Stimulated activated CD4-positive, alpha-beta T cell treated with anti-CD3 and anti-CD28 coated beads, Interleukin-1b, Interleukin-23, amount 100 ng/mL, for 1 hour (primary cell): ENCODE measurements at places on chromosomes 2 and 18.

DNA sequence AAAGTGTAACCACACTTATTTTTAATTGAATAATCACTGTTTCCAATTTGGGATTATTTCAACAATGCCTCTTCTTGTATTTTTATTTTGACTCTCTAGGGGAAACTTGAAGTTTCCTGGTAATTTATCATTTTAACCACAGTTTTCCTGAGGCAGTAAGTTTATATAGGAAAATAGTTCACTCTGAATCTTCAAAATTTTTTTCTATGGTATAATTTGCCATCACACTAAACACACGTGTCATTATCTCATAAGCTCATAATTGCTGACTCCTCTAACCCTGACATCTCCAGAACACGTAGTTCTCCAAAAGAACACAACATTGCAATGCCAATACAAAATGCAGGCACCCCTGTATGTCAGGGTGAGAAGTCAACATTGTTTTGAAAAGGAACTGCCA is 102.2 kb upstream of the FZD7 start:
- DNase-seq = no peak

DNA sequence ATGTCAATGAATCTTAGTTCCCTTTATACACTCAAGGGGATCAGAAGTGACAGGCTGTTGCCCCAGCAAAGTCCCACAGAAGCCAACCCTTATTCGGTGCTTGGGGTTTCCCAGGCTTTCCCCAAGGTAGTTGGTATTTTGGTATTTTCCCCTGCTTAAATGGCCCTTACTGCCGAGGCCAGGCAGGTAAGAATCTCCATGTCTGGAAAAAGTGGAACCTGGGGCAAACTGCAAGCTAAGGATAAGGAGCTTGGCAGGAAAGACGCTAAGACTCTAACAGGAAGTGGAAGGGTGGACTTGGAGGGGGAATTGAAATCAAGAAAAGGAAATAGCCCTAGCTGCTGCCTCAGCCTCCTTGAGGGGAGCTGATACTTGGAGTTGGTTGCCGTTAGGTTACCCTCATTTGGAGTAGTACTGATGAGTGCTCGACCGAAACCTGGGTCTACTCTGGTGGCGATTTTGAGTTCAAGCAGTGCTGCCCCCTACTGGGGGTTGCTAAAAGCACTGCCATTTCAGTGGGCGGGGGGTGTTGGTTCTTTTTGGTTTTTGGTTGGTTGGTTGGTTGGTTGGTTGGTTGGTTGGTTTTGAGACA is 3.3 kb upstream of the GPBAR1 start:
- DNase-seq = peak; percentile 36

DNA sequence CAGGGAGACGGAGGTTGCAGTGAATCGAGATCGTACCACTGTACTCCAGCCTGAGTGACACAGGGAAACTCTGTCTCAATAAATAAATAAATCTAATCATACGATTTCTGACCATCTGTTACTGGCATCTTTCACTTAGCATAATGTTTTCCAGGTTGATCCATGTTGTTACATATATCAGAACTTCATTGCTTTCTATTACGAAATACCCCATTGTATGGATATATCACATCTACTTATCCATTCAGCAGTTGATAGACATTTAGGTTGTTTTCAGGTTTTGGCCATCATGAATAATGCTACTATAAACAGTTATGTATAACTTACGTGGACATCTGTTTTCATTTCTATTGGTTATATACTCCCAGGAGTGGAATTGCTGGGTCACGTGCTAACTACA is 303.9 kb downstream of the PAX3 start:
- no peak for DNase-seq

- no peak for DNase-seq
Observed at GRCh38 chr2:85259101-85259590, 68.6 kb downstream of the TGOLN2 start.

DNA sequence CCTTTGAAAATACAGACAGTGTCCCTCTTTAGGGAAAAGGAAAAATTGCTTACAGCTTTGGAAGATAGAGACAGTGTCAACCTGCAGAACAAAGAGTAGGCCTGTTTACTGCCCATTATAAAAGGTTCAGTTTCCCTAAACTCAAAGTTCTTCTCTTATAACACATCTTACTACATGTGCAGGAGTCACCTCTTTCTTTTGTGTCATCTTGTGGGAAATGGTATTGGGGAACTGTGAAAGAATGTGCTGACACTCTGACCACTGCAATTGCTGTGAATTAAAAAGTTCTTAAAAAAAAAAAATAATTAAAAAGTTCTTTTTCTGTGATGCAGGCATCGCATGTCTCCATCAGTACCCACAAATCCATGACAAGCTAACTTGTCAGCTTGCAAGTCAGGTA is 2.9 kb upstream of the ITGB6 start:
- DNase-seq = no peak

GRCh38 chr2:218036371-218036770 is 32.7 kb upstream of the RUFY4 start:
- DNase-seq = no peak

- no peak for DNase-seq
Observed at GRCh38 chr2:217801711-217802110, 201.1 kb downstream of the TNS1 start.

DNA sequence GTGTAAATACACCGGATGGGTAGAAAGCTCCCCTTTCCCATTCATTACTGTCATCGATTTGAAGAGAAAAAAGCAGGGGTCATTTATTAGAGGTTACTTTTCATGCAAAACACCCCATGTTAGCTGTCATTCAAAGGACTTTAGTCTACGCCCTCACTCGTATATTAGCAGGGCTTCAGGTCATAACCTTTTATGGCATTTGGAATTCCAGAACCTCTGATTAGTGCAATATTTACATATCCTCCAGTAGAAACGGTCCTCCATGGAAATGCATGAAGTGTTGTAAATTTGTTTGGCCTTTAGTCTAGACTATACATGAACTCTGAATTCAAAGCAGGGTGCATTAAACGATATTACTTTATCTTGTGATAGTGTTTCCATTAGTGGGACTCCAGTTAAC is 180.5 kb downstream of the ZNF516 start:
- no peak for DNase-seq

GRCh38 chr18:27856820-27857219 is 320.1 kb downstream of the CDH2 start:
- DNase-seq = no peak

- no peak for DNase-seq
Observed at GRCh38 chr2:241872313-241872642, 2.7 kb downstream of the RTP5 start.

DNA sequence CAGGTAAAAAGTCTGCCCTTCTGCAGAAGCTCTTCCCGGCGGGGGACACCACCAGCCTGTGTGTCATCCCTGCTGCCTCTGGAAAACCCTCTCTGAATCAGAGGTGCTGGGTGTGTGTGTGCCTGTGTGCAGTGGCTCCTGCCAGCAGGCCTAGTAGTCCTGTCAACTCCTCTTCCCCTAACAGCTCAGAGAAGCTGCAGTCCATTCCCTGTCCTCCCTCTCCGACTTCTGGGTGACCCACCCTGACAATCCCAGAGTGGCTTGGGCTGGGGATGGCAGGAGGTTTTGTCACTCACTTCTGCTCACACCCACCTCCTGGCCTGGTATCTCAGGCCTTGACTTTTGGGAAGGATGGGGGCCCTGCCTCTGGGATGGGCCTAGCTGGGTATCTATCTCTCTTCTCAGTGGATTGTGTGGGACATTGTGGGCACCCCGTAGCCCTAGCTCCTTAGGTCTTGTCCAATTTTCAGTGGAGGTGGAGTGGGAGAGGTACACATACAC is 2.3 kb downstream of the WNT10A start:
- DNase-seq = no peak

GRCh38 chr2:26423750-26424149 is 22.0 kb downstream of the DRC1 start:
- no peak for DNase-seq

- no peak for DNase-seq
Observed at GRCh38 chr2:218397463-218397819, 2.2 kb upstream of the CTDSP1 start.

GRCh38 chr2:68103030-68103708 is 40.4 kb upstream of the C1D start:
- no peak for DNase-seq

- no peak for DNase-seq
Observed at GRCh38 chr2:3208591-3208990, 169.0 kb downstream of the EIPR1 start.

- DNase-seq = no peak
Observed at GRCh38 chr2:206423147-206423546, 20.2 kb upstream of the ADAM23 start.

GRCh38 chr2:68828887-68829708 is 42.1 kb downstream of the BMP10 start:
- DNase-seq = no peak

- DNase-seq = no peak
Observed at GRCh38 chr2:114729026-114729425, 286.6 kb downstream of the DPP10 start.

DNA sequence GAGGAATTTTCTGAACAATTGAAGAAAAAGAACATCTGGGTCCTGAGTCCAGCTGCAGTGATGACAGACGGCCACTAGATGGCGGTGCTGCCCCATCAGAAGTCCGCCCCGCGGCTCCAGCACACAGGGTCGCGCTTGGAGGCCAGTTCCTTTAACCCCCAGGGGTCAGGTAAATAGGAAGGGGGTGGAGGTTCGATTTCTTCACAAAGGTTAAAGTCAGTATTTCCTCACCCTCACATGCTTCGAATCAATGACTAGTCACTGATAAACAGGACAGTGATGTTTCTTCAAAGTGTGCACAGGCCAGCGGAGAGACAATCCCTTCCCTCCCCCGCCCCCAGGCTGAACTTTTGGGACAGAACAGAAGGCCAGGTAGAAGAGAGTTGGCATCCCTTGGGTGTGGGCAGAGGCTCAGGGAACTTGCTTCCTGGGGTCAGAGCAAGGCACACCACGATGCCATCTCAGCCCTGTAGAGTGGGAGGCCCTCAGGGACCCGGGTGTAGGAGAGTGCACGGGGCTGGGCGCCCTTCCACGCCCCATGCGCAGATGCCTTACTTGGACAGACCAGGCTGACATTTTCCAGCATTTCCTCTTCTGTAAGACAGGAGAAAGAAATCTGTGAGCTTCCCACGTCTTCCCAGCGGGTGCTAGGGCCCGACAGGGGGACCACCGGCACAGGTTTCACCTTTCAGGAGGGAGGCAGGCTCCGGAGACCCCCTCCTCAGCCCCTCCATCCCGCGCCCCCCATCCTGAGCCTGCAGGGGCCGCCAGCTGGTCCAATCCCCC is 722 bp downstream of the APOB start:
- peak; percentile 30 for DNase-seq

DNA sequence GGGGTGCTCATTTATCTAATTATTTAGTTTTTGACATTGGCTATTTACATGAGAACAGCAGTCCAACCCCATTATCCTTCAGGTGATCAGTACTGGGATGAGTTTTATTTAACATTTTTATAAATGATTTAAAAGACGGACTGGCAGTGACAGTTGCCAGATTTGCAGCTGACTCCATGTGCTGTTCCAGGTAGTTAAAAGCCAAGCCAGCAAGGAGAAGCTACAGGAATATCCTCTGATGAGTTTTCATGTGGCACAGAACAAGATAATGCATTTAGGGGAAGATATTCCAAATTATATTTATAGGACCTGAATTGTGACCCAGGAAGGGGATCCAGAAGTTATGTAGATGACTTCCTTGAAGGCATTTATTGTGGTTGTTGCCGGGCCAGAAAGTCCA is 210.0 kb downstream of the MCFD2 start:
- no peak for DNase-seq

DNA sequence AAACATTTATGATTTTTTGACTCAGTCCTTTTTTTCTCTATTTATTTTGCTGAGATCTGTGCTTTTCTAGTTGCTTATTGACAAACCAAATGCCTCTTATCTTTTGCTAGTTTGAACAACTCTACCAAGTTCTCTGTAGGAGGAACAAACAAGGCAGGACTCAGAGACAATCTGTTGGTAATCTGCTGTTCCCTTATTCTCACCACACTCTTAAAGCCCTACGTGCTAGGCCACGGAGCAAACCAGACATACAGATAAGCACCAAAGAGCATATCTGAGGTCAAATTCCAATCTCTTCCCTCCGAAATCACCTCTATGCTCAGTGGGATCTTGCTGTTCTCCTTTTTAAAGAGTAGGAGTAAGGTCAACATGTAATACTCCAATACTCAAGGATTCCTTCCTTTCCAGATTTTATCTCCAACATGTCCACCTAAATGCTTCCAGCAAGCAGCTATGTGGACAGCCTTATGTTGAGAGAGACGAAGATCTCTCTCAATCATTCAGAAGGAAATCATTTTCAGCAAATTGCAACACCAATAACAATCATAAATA is 18.4 kb downstream of the FN1 start:
- DNase-seq = no peak

GRCh38 chr2:72220170-72220569 is 72.5 kb upstream of the CYP26B1 start:
- no peak for DNase-seq

GRCh38 chr2:135052997-135053474 is 944 bp downstream of the RAB3GAP1 start:
- no peak for DNase-seq

GRCh38 chr2:207223051-207223450 is 57.3 kb upstream of the KLF7 start:
- DNase-seq = no peak

DNA sequence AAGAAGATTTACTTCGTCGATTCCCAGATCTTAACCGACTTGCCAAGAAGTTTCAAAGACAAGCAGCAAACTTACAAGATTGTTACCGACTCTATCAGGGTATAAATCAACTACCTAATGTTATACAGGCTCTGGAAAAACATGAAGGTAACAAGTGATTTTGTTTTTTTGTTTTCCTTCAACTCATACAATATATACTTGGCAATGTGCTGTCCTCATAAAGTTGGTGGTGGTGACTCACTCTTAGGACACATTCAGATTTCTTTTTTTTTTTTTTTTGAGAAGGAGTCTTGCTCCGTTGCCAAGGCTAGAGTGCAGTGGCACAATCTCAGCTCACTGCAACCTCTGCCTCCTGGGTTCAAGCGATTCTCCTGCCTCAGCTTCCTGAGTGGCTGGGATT is 26.8 kb downstream of the MSH2 start:
- DNase-seq = no peak

GRCh38 chr18:7571626-7572025 is 4.5 kb downstream of the PTPRM start:
- no peak for DNase-seq

GRCh38 chr2:119316066-119316465 is 50.6 kb downstream of the C2orf76 start:
- no peak for DNase-seq

- no peak for DNase-seq
Observed at GRCh38 chr2:184006998-184007397, 591.3 kb upstream of the ZNF804A start.
